CD4-positive, CD25-positive, alpha-beta regulatory T cell (primary cell): ENCODE measurements at places on chromosomes 6 and 20. TPM values are rescaled to one million over a fixed set of nuclear protein-coding genes. Genes with fewer than 3 reads are reported as not detected.

GRCh38 chr6:14665827-14666724 is 548.5 kb downstream of the CD83 start:
- DNase-seq = no peak

DNA sequence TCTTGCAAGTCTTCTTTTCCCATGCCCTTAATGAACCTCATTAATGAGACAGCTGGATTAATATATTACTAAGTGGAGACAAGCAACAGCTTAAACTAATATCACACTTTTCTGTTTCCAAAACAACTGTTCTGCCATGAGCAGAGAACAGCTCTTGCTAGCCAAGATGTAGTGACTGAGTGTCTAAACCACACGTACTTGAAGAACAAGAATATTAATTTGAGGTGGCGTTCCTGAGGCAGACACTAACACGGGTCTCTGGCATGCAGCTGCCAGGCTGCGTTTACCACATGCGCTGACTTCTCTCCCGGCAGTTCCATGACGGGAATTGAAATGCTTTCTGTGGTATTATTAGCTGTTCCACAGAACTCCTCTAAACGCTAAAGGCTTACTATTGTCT is 80.6 kb downstream of the FNDC1 start:
- no peak for DNase-seq

DNA sequence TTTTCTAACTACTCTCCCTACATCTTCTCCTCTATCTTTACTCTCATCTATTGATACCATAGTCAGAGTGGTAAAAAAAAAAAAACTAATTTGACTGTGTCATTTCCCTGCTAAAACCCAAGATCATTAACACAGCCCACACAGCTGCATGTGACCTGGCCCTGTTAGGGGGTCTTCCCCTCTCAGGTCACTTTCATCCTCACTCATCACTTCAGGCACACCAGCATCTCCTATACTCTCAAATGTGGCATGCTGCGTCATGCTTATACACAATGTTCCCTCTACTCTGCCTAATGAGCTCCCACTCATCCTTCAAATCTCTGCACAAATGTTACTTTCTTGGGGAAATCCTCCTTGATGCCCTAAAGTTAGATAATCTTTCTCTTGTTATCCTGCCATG is 86.8 kb downstream of the CDK19 start:
- no peak for DNase-seq

GRCh38 chr6:90787446-90787845 is 200.6 kb upstream of the MAP3K7 start:
- no peak for DNase-seq

The LGSN gene
- 0.25 TPM for total RNA-seq

The RIPPLY2 gene
- not detected for total RNA-seq

The PRR18 gene
- not detected for total RNA-seq
